ENCODE measurements at places on chromosomes 1 and 21. TPM values are rescaled to one million over a fixed set of nuclear protein-coding genes. Genes with fewer than 3 reads are reported as not detected.

Gene FNBP1L
- 63.5 TPM for total RNA-seq

GRCh38 chr1:25825605-25826004 lies 5.9 kb downstream of the MTFR1L start:
- peaks cover 18% of the 10 kb centered on the region for H3K4me1 ChIP-seq
- peaks cover 5% of the 10 kb centered on the region for H3K27me3 ChIP-seq
- peaks cover 11% of the 10 kb centered on the region for H3K36me3 ChIP-seq
- H3K4me3 ChIP-seq = peak overlapping the region; percentile 25
- peak overlapping the region; percentile 27 for H3K27ac ChIP-seq

Gene TGFBR3
- total RNA-seq = 14.7 TPM

DNA sequence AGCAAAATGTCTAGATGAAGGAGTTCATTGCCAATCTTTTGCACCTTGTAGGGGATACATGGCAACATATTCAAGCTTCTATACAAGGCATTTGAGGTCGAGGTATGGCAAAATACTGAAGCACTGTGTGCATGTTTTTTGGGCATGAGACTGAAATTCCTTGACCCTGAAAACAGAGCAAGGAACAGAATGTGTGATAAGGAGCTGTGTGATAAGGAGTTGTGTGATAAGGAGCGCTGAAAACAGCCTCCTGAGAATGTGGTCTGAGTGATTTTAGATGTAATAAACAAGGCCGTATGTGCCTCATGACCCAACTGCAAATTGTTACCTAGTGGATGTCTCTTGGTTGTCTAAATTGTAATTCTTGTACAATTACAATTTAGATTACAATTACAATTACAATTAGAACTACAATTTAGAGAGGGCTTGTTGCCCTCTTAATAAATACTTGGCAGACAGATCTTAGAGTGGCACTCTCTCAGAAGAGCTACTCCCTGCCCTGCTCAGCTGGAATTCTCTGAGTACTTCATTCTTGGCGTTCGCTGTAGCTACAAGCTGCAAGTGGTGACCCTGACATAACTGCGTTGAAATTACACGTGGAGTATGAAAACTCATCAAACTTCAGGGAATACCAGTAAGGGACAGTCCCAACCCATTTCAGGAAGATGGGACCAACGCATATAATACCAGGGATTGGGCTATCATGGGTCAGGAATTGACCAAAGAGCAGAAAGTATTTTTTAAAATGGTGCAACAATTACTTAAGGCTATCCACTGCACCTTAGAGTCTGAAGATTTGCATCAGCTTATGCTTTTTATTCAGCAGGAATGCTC lies 20.0 kb upstream of the ITLN1 start:
- no peak overlapping the region for H3K4me3 ChIP-seq
- H3K27me3 ChIP-seq = peaks cover 21% of the 10 kb centered on the region
- DNase-seq = no peak
- no peaks in the 10 kb centered on the region for H3K4me1 ChIP-seq
- no peak overlapping the region for H3K27ac ChIP-seq
- no peaks in the 10 kb centered on the region for H3K36me3 ChIP-seq

Gene OR2T29
- total RNA-seq = not detected

DNA sequence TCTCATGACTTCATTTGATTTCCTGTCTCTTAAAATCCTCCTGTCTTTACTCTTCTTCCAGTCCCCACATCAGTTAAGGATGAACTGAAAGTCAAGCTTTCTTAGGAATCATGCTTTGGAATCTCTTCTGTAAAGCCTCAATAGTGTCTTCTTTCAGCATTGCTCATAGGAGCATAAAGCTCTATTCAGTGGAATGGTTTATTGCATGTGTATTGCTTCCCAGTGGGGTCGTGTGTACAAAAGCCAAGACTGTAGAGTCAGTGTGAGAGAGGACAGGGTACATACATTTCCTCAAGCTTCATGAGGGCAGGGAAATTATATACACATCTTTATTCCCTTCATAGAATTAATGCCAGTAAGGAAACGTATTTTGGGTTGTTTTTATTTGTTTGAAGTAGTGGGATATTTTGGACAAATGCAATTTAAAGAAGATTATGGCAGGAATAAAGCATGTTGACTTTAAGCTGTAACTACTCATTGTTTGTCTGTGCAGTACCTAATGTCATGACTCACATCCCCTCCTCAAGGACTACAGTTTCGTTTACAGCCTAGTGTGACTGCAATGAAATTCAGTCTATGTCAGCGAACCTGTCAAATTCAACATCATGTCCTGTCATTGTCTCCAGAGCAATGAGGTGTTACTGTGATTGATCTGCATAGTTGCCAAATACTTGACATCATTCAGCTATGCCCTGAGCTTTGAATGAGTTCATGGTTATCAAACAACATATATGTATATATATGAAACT lies 2164.2 kb downstream of the NCAM2 start:
- no peak overlapping the region for H3K27ac ChIP-seq
- H3K4me3 ChIP-seq = no peak overlapping the region
- H3K27me3 ChIP-seq = no peaks in the 10 kb centered on the region
- no peak for DNase-seq
- H3K36me3 ChIP-seq = no peaks in the 10 kb centered on the region

Gene LCE1C
- not detected for total RNA-seq

- no peaks in the 10 kb centered on the region for H3K27me3 ChIP-seq
- H3K27ac ChIP-seq = no peak overlapping the region
- peaks cover 23% of the 10 kb centered on the region for H3K4me1 ChIP-seq
- no peaks in the 10 kb centered on the region for H3K36me3 ChIP-seq
These were observed 534.4 kb upstream of the CXADR start for GRCh38 chr21:16978309-16978895.

Gene TEKT2
- 8.4 TPM for total RNA-seq

Gene HCN3
- 22.4 TPM for total RNA-seq

DNA sequence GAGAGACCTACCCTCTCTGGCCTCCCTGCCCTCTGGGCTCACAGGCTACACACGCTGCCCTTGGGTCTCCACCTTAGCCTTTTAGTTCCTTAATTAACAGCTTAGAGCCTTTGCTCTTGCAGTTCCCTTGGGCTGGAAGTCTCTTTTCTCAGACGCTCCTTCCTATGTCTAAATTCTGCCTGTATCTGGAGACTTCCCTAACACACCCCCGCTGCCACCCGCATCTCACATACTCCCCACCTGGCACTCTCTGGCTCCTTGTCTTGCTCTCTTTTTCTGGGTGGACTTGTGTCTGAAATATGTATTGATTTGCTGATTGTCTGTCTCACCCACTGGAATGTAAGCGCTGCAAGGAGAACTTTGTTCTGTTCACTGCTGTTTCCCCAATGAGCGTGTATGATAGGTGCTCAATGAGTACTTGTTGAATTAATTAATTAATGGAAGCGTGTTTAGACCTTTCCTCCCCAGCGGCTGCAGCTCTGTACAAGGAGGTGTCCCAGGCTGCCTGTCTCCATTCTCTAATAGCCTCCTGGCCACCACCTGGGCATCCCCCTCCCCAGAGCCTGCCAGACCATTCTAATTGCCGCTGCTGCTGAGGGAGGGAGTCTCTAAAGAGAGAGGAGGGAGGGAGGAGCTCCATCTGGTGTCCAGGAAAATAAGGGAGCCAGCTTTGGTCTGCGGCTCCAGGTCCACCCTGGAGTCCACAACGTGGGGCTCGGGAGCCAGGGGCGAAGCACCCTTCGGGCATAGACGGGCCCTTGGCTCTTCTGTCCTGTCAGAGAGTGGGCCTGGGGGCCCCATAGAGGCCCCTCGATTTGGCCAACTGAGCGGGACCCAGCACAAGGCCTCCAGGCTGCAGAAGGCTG lies 95.4 kb downstream of the RNF220 start:
- peaks cover 28% of the 10 kb centered on the region for H3K4me1 ChIP-seq
- no peak overlapping the region for H3K27ac ChIP-seq
- DNase-seq = peak; percentile 51
- no peak overlapping the region for H3K4me3 ChIP-seq

DNA sequence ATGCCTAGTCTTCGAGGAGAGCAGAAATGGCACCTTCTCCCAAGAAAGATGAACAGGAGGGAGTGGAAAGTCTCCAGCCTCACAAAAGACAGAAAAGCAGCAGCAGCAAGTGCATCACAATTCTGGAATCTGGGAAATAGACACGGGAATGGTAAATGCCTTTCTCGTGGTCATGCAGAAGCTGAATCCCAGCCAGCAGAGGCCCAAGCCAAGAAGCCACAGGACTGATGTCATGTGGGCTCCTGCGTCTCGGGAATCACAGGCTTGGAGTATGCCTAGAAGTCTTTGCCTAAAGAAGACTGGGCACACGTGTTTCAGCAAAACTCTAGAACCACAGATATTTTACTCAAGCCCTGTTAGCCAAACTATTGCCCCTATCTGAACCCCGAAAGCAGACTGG lies 260.3 kb upstream of the PLD5 start:
- H3K4me3 ChIP-seq = no peak overlapping the region
- no peaks in the 10 kb centered on the region for H3K36me3 ChIP-seq
- H3K4me1 ChIP-seq = peaks cover 11% of the 10 kb centered on the region
- DNase-seq = no peak

Gene RIPPLY3
- 3.2 TPM for total RNA-seq

- peak; percentile 68 for DNase-seq
- peak overlapping the region; percentile 26 for H3K4me3 ChIP-seq
- peaks cover 63% of the 10 kb centered on the region for H3K27me3 ChIP-seq
- no peaks in the 10 kb centered on the region for H3K4me1 ChIP-seq
- no peak overlapping the region for H3K27ac ChIP-seq
These were observed 8.1 kb upstream of the TMEM183A start for GRCh38 chr1:202998836-202999750.

- H3K27ac ChIP-seq = no peak overlapping the region
- no peaks in the 10 kb centered on the region for H3K27me3 ChIP-seq
- H3K4me3 ChIP-seq = no peak overlapping the region
- no peaks in the 10 kb centered on the region for H3K36me3 ChIP-seq
- no peak for DNase-seq
These were observed 1560.3 kb downstream of the MRPL39 start for GRCh38 chr21:24046829-24047443.

DNA sequence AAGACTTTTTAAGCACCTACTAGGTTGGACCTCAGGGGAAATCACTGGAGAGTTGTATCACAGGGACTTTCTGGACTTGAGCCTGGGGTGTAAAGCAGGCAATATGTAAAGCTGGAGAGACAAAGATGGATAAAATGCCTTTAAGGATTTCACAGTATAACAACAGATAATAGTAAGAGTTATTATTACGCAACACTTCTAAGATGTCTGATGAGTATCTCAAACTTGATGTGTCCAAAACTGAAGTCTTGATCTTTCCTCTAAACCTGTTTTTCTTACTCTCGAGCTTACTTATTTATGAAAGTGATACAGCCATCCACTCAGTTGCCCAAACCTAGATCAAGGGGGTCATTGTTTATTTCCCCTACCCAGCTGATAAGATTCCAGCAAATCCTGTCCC lies 2.1 kb upstream of the STRIP1 start:
- peaks cover 47% of the 10 kb centered on the region for H3K4me1 ChIP-seq
- H3K4me3 ChIP-seq = peak overlapping the region; percentile 1
- no peak for DNase-seq
- no peaks in the 10 kb centered on the region for H3K36me3 ChIP-seq
- no peak overlapping the region for H3K27ac ChIP-seq
- no peaks in the 10 kb centered on the region for H3K27me3 ChIP-seq

DNA sequence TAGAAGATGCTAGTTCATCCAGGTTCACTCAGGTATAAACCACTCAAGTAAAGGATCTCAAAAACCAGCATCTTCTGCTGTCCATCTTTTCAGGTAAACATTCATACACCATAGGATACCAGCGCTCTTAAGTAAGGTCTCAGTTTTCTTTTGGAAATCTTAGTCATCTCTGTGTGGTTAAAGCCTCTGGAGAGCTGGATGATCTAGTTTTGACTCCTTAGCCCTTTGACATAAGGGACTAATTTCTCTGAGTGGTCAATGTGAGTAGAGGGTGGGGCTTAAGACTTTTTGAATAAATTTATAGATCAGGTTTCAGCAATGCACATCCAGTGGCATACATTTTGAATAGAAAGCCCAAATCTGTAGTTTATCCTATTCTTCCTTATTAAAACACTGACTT lies 92.3 kb downstream of the CTH start:
- no peaks in the 10 kb centered on the region for H3K27me3 ChIP-seq
- DNase-seq = no peak
- H3K4me1 ChIP-seq = no peaks in the 10 kb centered on the region

Gene ZP4
- not detected for total RNA-seq

GRCh38 chr1:172948457-172948856 lies 102.3 kb downstream of the TNFSF18 start:
- no peak for DNase-seq
- H3K27ac ChIP-seq = no peak overlapping the region
- no peaks in the 10 kb centered on the region for H3K36me3 ChIP-seq
- H3K4me1 ChIP-seq = no peaks in the 10 kb centered on the region
- no peak overlapping the region for H3K4me3 ChIP-seq

GRCh38 chr1:1098681-1099421 lies 17.0 kb downstream of the C1orf159 start:
- no peaks in the 10 kb centered on the region for H3K4me1 ChIP-seq
- DNase-seq = no peak
- no peaks in the 10 kb centered on the region for H3K27me3 ChIP-seq
- H3K36me3 ChIP-seq = peaks cover 26% of the 10 kb centered on the region
- H3K27ac ChIP-seq = no peak overlapping the region
- H3K4me3 ChIP-seq = no peak overlapping the region

DNA sequence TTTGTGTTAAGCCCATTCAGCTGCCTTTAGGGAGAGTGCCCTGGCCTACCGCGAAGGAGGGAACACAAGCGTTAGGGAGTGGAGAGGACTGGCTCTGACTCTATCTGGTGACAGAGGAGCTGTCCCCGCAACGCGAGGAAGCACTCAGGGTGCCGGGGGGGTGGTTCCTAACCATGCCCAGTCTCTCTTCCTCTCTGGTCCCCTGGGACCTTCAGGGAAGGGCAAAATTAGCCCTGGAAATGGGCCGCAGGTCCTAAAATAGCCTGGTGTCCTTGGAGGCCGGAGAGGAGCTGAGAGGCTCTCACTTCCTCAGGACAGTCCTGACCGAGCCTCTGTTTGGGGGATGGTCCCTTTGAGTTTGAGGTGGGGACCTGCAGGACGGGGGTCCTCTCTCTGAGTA lies 5.8 kb downstream of the SLC45A1 start:
- peaks cover 2% of the 10 kb centered on the region for H3K4me1 ChIP-seq
- H3K4me3 ChIP-seq = no peak overlapping the region
- peaks cover 14% of the 10 kb centered on the region for H3K27me3 ChIP-seq
- no peak for DNase-seq

DNA sequence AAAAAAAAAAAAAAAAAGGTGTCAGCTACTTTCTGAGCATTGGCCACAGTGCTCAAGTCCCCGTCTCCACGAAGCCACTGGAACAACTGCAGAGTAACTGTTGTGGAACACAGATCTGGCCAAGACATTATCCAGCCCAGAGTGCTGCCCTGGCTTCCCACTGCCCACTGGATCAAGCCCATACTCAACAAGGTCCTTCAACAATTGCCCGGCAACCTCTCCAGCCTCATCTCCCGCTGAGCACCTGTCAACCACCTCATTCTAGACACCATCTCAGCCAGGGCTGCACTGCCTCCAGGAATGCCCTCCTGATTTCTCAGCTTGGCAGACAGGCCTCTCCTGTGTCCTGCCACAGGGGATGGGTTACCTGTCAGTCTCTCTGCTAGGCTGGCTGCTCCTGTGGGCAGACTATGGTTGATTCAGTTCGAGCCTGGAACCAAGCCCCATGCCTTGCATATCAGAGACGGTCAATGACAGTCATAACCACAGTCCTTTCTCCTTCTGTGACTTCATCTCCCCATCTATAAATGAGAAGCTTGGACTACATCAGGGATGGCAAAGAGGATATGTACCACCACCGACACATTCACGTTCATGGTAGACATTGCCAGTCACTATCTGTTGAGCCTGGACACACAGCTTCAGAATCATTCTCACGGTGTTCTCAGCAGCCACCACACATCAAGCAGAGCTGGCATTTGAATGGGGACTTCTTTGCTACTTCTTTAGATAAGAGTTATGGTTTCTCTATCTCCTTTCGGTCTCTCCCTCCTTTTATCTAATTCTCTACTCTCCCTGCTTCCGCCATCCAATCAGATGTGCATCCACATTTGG lies 76.9 kb downstream of the MRPL37 start:
- peaks cover 7% of the 10 kb centered on the region for H3K36me3 ChIP-seq
- no peak for DNase-seq
- peak overlapping the region; percentile 49 for H3K4me3 ChIP-seq
- peak overlapping the region; percentile 57 for H3K27ac ChIP-seq

Data from neural crest cell (in vitro differentiated cells).